ENCODE measurements at places on chromosomes 5 and 9. TPM values are rescaled to one million over a fixed set of nuclear protein-coding genes. Genes with fewer than 3 reads are reported as not detected.

DNAJC18 gene
- 11.8 TPM for total RNA-seq

- DNase-seq: no peak
These were observed 40.0 kb upstream of the PHYKPL start for GRCh38 chr5:178272591-178272990.

IQGAP2 gene
- 6.9 TPM for total RNA-seq

DNA sequence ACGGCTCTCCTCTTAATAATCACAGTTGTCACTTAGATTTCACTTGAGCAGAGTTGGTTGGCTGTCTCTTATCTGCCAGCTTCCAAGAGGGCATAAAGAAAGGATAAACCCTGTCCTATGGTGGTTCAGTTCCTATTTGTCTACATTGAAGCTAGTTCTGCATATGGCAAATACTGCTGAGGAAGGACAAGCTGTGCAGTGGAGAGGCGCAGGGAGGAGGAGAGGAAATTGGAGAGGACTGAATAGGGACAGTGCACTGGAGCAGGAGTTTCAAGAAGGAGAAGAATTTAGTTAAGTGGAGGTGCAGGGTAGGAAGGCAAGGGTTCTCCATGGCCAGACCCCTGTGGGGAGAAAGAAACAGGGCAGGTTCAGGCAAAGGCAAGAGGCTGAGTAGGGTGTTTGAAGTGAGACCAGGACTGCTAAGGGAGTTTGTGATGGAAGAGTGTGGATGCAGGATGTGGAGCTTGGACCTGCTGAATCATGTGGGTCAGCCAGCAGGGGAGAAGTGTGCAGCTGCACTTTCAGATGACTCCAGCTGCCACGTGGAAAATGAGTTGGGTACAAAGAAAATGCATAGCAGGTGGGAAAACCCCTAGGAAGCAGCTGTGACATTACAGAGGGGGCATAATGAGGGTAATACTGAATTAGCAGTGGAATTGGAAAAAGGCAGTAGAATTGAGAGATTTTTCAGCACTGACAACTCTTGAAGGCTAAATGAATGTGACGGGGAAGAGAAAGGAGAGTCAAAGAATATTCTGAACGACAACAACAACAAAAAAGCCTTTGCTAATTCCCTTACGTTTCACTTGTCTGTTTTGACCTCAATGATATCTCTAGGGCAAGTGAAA lies 66.8 kb downstream of the MAMDC2 start:
- DNase-seq: peak; percentile 77

- no peak for DNase-seq
These were observed 16.6 kb upstream of the PCDHB2 start for GRCh38 chr5:141077826-141078225.
